ENCODE measurements at places on chromosomes 5 and 9.

- DNase-seq = no peak
Measured at GRCh38 chr9:7451062-7451461, 348.5 kb downstream of the DMAC1 start.

- no peak for DNase-seq
Measured at GRCh38 chr9:121303456-121304451, 35.8 kb downstream of the GSN start.

- DNase-seq = no peak
Measured at GRCh38 chr5:140118302-140118936, 4.5 kb downstream of the PURA start.

DNA sequence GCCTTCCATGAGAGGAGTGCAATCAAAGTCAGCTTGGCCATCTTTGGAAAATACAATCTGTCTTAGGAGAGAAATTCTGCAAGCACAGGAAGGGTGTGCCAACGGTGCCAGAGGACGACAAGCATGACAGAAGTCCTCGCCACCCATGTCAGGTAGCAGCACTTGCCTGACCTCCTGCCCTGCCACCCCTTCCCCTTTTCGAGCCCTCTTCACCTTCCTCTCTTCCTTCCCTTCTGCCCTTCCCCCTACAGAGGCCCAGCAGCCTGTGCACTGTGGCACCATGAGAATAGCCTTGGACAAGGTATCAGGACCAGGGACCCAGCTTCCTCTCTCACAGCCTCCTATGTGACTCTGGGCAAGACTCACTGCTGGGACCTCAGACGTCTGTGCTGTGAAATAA lies 5.3 kb upstream of the UBE2QL1 start:
- no peak for DNase-seq

DNA sequence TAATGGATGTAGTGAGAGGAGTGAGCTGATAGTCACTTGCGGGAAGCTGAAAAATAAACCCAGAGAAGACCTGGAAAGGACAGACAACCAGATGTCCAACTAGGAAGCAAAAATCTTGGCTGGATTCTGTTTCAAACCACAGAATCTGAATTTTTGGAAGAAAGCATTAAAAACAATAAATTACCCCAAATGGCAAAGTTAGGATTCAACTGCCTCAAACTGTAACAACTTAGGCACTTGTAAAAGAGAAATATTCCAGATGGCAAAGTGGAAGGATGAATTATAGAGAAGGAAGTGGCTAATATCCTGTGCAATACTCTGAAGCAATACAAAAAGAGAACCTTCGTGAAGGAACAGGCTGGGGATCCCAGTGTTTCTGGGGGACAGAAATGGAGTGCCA lies 46.8 kb upstream of the SLIT3 start:
- DNase-seq = no peak

GRCh38 chr9:28166179-28166578 lies 592.9 kb upstream of the C9orf72 start:
- DNase-seq = no peak

- peak; percentile 72 for DNase-seq
Measured at GRCh38 chr9:129362287-129363000, 184.4 kb upstream of the IER5L start.

GRCh38 chr5:152271420-152271819 lies 133.7 kb downstream of the NMUR2 start:
- DNase-seq = no peak

DNA sequence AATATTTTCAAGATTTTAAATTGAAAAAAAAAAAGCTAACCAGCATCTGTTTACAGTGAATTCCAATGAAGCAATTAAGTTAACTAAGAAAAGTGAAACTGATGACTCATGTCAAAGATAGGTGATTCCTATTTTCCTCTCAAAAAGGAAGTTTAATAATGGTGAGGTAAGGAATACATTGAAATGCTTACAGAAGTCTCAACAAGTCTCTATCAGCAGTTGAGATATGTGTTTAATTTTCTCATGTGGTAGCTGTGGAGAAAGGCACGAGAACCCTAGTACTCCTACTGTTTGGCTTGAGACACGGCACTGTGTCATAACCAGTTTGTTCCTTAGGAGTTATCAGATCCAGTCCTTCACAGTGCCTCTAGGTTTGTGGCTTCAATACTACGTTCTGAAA lies 114.5 kb downstream of the SLC25A46 start:
- no peak for DNase-seq

- DNase-seq = no peak
Measured at GRCh38 chr9:71986900-71987299, 73.5 kb downstream of the C9orf57 start.

DNA sequence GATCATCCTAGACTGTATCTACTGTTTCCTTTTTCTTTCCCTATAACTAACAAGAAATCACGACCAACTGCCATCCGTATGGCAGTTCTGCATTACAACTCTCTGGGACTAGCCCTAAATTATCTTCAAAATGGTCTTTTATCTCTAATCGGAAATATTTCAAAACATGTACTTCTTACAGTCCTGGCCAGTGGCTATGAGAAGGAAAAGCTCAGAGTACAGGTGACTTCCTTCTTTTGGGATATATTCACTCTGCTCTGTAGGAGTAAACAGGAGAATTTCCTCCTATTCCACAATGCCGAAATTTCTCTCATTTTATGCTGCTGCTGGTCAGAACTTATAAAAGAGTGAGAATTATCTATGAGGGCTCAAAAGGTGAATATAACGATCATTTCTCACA lies 1.8 kb upstream of the SEPTIN8 start:
- DNase-seq = no peak

DNA sequence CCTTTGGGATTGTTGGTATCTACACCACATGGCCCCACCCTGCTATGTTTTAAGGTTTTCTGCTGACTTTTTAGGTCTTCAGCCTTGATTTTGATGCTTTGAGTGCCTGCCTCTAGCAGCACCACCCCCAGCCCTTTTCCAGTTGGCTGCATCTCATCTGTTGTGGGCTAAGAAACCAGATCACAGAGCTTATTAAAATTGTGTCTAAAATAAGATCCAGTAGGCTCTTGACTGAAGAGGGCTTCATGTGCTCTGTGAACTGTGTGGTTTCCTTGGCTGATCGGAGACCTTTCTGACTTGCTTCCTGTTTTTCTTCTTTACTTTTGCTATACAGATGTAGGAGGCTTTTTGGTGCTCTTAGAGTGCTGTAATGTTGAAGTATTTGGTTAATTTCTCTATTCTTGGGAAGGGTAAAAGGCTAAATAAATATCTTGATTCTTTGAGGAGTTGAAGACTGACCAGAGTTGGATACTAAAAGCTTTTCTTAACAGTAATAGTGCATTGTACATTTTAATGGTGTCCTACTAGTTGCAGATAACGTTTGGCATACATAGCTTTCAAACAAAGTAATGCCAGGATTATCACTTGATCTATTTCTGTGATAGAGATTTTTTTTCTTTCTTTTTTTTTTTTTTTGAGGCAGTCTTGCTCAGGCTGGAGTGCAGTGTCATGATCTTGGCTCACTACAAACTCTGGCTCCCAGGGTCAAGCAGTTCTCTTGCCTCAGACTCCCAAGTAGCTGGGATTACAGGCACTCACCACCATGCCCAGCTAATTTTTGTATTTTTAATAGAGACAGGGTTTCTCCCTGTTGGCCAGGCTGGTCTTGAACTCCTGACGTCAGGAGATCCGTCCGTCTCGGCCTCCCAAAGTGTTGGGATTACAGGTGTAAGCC lies 4.5 kb downstream of the UBE2D2 start:
- no peak for DNase-seq

- no peak for DNase-seq
Measured at GRCh38 chr9:36748322-36748899, 175.7 kb downstream of the MELK start.

DNA sequence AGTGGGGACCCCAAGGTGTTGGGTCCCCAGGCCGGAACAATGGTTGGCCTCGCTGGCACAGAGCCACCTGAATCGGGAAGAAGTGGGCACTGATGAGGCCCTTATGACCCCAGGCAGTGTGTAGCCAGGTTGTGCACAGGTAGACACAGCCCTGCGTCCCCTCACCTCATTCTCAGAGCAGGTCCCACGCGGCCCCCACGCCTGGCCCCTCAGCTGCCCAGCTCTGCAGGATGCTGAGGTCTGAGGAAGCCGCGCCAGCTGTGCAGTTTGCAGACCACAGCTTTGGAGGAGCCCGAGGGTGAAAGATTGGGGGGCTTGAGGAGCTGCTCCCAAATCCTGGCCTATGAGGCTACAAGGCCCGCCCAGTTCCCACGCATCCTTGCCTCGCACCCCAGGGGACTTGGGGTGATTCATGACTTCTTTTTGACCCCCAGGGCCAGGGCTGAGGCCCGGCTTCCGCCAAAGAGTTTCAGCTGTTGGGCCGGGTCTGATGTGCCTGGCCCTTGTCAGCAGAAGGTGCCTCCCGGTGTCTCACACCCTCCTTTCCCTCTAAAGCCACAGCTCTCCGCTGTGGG lies 87.8 kb upstream of the PHYKPL start:
- DNase-seq = no peak

DNA sequence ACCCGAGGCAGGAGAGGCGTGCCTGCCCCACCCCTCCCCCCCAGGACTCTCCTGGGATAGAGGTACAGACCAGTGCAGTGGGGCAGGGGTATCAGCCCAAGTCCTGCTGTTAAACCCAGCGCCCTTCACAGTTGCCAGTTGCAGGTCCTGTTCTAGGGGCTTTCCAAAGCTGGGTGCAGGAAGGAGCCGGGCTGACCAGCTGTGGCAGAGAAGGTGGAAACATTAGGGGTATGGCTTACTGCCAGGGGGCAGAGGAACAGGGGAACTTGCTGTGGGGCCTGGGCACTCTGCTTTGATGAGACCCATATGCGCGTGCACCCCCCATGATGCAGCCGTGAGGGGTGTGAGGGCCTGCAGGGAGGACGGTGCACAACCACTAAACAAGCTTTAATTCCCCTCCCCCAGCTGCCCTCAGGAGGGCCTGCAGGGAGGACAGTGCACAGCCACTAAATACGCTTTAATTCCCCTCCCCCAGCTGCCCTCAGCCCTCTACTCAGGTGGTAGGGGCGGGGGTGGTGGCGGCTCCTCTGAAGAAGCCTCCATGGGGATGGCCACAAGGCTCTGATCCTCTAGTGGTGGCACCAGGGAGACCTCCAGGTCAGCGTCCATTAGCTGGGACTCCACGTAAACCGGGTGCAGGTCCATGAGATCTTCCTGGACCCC lies 766 bp upstream of the LRRC26 start:
- no peak for DNase-seq

GRCh38 chr5:62326302-62326701 lies 20.3 kb downstream of the KIF2A start:
- DNase-seq = no peak

DNA sequence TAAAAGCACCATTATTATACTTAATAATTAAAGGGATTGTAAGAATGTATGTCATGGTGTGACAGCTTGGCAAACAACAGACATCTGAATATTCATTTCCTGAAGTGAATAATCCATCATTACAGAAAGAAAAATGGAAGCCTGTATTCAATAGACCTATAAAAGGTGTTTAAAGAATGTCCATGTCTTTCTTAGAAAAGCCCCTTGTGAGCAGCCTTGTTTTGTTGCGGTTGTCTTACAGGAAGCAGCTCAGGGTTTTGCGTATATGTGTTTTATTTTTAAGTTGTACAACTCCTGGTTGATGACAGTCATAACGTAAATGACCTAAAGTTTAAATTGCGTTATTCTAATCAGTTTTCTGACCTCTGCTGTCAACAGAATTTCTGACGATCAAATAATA lies 53.8 kb downstream of the CAST start:
- DNase-seq = no peak

- DNase-seq = no peak
Measured at GRCh38 chr5:157252711-157253465, 13.0 kb upstream of the CYFIP2 start.

DNA sequence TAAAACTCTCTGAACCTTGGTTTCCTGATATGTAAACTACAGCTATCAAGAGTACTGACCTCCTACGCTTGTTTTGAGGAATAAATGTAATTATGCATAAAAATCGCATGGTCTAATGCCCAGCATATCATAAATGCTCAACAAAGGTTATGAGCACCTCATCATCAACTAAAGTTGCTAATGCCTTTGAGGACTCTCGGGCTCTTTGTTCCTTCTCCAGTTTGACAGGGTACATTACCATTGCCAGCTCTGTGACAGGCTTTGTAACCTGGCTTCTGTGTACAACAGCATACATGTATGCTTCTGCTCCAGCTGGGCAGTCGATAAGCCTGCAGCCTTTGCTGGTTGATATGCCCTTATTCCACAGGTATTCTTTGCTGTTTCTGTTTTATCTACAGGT lies 95.2 kb downstream of the C9orf152 start:
- DNase-seq = no peak

- no peak for DNase-seq
Measured at GRCh38 chr9:27382975-27383374, 86.0 kb upstream of the EQTN start.

DNA sequence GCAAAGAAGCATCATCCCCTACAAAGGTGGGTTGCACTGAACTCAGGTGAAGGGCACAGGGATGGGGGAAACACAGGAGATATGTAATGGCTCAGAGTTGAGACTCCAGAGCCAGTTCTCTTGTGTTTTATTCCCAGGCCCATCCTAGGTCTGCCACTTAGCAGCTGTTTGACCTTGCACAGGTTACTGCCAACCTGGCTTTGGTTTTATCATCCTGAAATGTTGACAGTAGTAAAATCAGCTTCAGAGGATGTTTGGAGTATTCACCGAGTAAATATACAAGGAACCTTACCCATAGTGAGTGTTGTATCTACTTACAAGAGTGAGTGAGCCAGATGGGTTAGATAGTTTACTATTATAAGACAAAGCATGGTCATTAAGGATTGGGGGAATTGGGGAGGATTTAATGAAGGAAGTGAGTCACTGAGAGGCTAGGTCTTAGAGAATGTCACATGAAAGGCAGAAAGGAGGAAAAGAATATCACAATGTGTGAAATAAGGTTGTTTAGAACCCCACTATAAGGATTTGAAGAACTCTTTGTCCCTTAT lies 141.3 kb downstream of the MAN2A1 start:
- no peak for DNase-seq

DNA sequence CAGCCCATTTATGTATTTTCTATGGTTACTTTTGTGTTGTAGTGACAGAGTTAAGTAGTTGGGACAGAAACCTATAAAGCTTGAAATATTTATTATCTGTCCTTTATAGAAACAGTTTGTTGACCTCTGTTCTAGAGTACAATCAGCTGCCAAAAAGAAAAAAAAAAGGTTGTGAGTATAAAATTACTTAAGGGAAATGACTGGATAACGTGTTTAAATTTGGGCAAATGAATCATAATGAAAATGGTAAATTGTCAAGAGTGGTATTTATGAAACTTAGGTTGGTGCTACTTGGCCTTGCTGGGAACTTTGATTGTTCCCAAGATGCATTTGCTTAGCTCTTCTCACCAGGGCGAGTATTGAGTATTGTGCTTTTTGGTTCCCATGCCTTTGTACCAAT lies 70.2 kb upstream of the IL6ST start:
- no peak for DNase-seq

DNA sequence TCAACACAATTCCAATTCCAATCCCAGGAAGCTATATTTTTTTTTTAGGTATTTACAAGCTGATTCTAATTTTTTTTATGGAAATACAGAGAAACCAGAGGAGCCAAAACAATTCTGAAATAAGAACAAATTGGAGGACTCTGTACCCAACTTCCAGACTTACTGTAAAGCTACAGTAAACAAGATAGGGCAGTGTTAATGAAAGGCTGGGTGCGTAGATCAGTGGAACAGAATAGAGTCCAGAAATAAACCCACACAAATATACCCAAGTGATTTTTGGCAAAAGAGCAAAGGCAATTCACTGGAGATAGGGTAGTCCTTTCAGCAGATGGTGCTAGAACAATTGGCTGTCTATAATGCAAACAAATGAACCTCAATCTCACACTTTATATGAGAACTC lies 50.6 kb downstream of the WHRN start:
- no peak for DNase-seq
